Activated CD4-positive, alpha-beta T cell treated with anti-CD3 and anti-CD28 coated beads, Interleukin-2, amount 50 U/mL, for 4 hours (primary cell): ENCODE measurements at places on chromosomes 5 and 9.

DNA sequence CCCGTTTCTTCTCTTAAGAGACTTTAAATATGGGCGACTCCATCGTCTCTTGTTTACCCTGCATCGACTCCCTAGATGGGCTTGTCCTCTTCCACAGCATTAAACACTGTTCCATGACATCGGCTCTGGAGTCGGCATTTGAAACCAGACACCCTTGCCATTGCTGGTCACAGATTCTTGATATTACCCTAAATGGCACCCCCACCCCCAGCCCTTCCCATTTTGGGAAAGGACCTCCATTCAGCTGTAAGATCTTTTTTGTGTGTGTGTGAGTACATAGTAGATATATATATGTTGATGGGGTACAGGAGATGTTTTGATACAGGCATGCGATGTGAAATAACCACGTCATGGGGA is 51.1 kb upstream of the SH3PXD2B start:
- no peak for DNase-seq

GRCh38 chr5:55860288-55860687 is 9.1 kb downstream of the IL31RA start:
- no peak for DNase-seq

DNA sequence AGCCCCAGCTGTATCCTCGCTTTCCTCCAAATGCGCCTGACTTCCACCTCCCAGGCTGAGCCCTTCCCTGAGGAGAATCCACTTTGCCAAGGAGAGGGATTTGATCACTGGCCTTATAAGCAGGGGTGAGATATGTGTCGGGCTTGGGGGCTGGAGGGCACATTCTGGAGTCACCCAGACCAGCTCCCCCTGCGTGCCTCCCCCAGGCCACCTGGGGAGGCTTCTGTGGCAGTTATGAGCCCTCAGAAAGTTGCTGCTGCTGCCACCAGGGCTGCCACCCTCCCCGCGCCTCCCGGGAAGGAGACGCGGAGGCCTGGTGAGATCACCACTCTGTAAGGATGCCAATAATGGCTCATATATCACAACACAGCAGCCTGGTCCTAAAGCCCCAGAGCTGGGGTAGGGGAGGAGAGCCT is 211.5 kb downstream of the PAPPA start:
- no peak for DNase-seq

DNA sequence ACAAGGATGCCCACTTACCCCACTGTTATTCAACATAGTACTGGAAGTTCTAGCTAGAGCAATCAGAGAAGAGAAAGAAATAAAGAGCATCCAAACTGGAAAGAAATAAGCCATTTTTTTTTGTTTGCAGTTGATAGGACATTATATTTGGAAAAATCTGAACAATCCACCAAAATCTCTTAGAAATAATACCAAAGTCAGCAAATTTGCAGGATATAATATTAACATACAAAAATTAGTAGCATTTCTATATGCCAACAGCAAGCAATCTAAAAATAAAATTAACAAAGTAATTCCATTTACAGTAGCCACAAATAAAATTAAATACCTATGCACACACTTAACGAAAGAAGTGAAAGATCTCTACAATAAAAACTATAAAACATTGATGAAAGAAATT is 599.3 kb downstream of the CDH9 start:
- DNase-seq: no peak

- DNase-seq: no peak
Observed at GRCh38 chr9:111095441-111095840, 57.2 kb upstream of the LPAR1 start.
